ENCODE measurements at places on chromosomes 7 and 10.

GRCh38 chr7:26156451-26157420, 4.7 kb downstream of the NFE2L3 start:
- H3K4me1 ChIP-seq, result peaks cover 62% of the 10 kb centered on the region
- peak overlapping the region; percentile 73 for H3K4me3 ChIP-seq
- no peaks in the 10 kb centered on the region for H3K36me3 ChIP-seq
- peak overlapping the region; percentile 87 for H3K27ac ChIP-seq

- no peak overlapping the region for H3K27ac ChIP-seq
- H3K27me3 ChIP-seq, result no peaks in the 10 kb centered on the region
- H3K36me3 ChIP-seq, result peaks cover 87% of the 10 kb centered on the region
- no peak overlapping the region for H3K4me3 ChIP-seq
- DNase-seq, result no peak
Measured at GRCh38 chr7:99042957-99043356, 101.0 kb downstream of the SMURF1 start.

DNA sequence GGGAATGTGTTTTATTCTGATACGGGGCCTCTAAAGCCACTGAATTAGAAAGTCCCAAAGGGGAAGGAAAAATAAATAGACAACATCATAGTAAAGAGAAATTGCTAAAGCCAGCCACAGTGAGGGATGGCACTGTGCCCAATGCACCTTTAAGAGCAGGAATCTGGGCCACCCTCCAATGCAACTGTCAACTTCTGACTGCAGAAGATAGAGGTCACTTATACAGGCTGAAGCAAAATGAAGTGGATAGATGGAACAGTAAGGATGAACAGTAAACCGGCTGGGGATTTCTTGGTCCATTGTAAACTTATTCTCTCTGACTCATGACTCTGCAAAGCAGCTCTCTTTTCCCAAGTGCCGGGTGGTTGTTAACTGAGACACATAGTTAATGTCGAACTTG, 54.0 kb upstream of the KCNIP2 start:
- H3K27ac ChIP-seq, result no peak overlapping the region
- H3K4me1 ChIP-seq, result no peaks in the 10 kb centered on the region
- H3K36me3 ChIP-seq, result peaks cover 6% of the 10 kb centered on the region
- no peak overlapping the region for H3K4me3 ChIP-seq
- no peak for DNase-seq

GRCh38 chr10:52257692-52258075, 56.4 kb upstream of the DKK1 start:
- H3K4me1 ChIP-seq, result no peaks in the 10 kb centered on the region
- no peaks in the 10 kb centered on the region for H3K27me3 ChIP-seq
- no peaks in the 10 kb centered on the region for H3K36me3 ChIP-seq
- no peak overlapping the region for H3K4me3 ChIP-seq
- DNase-seq, result no peak

GRCh38 chr10:93542358-93542791, 24.1 kb upstream of the FFAR4 start:
- no peaks in the 10 kb centered on the region for H3K27me3 ChIP-seq
- no peak overlapping the region for H3K27ac ChIP-seq
- no peaks in the 10 kb centered on the region for H3K36me3 ChIP-seq

DNA sequence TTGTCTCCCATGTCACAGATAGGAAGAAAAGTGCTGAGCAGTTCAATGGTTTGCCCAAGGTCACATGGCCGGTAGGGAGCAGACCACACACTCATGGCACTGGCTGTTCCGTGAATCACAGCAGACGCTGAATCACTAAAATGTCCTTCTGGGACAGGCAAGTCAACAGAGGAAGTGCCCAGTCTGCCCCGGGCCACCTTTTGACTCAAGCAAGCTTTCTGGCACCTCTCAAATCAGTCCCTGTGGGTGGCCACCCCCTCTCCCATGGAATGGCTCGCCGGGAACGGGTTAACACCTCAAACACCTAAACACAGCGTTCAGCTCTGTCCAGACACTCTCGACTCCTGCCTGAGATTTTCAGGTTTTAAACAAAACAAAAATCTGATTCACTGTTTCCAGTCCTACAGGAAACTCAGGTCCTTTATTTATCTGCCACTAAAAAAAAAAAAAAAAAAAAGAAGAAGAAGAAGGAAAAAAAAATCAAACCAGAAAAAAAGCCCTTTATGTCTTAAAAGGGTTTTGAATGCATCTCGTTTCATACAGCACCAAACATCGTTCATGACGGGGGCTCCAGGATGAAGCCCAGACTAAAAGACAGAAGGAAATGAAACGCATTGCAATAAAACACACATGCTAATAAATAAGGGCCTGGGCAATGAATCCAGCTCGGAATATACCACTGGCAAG, 15.5 kb downstream of the CARD11 start:
- DNase-seq, result no peak
- peaks cover 25% of the 10 kb centered on the region for H3K36me3 ChIP-seq
- no peak overlapping the region for H3K27ac ChIP-seq
- H3K4me1 ChIP-seq, result peaks cover 14% of the 10 kb centered on the region
- H3K27me3 ChIP-seq, result no peaks in the 10 kb centered on the region

DNA sequence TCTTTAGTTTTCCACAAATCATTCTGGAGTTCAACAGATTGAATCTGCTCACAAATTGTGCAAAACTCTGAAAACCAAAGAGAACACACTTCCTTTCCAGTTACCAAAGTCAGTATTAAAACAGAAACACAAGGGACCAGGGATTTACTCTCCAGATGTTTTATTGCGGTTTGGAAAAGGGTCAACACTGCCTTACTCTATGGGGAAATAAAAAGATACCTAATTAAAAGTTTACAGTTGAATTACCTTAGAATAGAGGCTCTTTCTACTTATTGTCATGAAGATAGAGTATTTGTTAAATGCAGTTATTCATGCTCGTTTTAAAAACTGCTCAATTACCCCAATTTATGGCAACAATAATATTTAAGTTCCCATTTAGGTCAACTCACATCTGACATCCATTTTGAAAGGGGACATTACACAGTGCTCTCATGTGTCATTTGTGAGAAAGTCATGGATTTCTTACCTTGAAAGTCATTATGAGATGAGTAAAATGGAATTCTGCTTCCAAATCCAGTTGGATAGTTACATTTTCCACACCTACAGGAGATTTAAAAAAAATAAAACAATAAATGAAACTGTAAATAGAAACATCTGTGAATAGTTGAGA, 8.4 kb downstream of the LAMB1 start:
- H3K4me3 ChIP-seq, result no peak overlapping the region
- no peak for DNase-seq
- no peak overlapping the region for H3K27ac ChIP-seq
- no peaks in the 10 kb centered on the region for H3K4me1 ChIP-seq

DNA sequence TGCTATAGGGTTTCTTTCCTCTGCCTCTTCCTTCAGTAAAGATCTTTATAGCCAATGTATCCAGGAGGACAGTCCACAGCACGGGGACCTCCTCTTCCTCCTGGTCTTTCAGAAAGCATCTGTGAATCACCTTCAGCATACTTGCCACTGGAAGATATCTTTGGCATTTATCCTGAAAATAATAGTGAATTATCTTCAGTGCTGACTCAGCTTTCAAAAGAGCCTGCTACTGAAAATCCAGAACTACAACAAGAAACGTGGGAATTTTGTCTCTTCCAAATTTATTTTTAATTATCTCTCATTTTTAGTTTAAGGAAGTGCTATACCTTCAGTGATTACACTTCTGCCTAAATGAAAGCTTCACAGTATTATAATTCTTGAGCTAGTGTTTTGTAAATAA, 7.6 kb upstream of the UNC5B start:
- DNase-seq, result no peak
- H3K27me3 ChIP-seq, result peaks cover 12% of the 10 kb centered on the region
- H3K4me1 ChIP-seq, result peaks cover 4% of the 10 kb centered on the region
- H3K4me3 ChIP-seq, result no peak overlapping the region

DNA sequence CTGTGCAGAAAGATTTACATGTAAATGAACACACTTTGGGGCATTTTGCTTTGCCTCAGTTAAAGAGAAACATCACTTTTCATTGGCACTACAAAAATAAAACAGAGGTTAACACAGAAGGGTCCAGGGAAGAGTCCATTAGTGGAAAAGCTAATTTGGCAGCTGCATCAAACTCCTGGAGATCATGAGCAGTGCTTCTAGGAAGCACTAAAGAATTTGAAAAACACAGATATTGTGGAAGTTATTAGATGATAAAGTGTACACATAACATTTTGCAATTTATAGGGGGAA, 161.2 kb downstream of the LRRTM3 start:
- H3K27me3 ChIP-seq, result no peaks in the 10 kb centered on the region
- no peak overlapping the region for H3K27ac ChIP-seq

DNA sequence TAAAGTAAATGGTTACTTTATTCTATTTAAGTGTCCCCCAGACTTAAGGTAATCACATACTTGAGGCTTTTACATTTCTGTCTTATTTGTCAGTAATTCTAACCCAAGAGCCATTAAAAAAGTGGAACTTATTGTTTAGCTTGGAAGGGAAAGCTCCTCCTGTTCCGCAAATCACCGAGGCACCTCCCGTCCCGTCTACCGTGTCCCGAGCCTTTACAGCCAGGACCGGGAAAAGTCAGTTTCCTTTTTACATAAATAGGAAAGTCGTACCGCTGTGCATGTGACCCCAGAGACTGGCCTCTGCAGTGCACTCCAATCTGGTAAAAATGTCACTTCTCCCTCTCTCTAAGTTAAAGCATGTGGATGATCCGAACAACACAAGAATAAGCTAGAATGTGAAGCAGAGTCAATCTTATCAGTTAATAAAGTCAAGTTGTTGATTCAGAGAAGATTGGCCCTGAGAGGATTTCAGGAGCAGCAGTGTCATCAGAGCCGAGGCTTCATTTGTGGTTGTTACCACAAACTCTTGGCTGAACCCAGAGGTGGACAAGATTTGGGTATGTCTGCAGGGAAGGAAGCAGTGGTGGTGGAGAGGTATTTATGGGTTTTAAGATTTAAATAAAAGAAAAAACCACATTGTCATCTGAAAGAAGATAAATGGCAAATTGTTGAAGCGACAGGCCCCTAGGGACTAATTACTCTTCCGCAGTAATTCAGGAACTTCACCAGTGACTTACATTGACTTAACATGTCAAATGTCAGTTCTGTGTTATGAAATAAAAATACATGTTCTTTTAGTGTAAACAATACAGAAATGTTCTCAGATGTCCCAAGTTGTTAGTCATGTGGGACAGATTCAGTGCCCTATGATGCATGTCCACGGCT, 316.6 kb upstream of the ZNF32 start:
- no peaks in the 10 kb centered on the region for H3K36me3 ChIP-seq
- no peak overlapping the region for H3K27ac ChIP-seq
- H3K4me1 ChIP-seq, result no peaks in the 10 kb centered on the region
- no peak for DNase-seq
- peaks cover 1% of the 10 kb centered on the region for H3K27me3 ChIP-seq

DNA sequence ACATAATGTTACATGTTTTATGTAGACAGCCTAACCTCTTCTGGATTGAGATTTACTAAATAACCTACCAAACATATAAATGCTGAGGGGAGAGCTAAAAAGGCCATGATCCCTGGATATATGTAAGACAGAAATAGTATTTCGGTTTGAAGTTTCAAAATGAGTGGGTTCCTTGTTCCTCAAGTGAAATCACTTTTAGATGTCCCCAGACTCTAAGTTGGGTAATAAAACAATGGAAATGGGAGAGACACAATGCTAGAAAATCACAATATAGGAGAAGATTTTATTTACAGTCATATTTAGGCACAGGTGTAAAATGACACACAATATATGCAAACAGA, 56.5 kb downstream of the SHTN1 start:
- no peak overlapping the region for H3K27ac ChIP-seq
- H3K27me3 ChIP-seq, result no peaks in the 10 kb centered on the region
- H3K4me3 ChIP-seq, result no peak overlapping the region
- no peak for DNase-seq
- H3K4me1 ChIP-seq, result no peaks in the 10 kb centered on the region

- H3K4me3 ChIP-seq, result no peak overlapping the region
- H3K36me3 ChIP-seq, result no peaks in the 10 kb centered on the region
- H3K27me3 ChIP-seq, result no peaks in the 10 kb centered on the region
- no peak for DNase-seq
Measured at GRCh38 chr10:88286030-88286429, 297.1 kb downstream of the RNLS start.

DNA sequence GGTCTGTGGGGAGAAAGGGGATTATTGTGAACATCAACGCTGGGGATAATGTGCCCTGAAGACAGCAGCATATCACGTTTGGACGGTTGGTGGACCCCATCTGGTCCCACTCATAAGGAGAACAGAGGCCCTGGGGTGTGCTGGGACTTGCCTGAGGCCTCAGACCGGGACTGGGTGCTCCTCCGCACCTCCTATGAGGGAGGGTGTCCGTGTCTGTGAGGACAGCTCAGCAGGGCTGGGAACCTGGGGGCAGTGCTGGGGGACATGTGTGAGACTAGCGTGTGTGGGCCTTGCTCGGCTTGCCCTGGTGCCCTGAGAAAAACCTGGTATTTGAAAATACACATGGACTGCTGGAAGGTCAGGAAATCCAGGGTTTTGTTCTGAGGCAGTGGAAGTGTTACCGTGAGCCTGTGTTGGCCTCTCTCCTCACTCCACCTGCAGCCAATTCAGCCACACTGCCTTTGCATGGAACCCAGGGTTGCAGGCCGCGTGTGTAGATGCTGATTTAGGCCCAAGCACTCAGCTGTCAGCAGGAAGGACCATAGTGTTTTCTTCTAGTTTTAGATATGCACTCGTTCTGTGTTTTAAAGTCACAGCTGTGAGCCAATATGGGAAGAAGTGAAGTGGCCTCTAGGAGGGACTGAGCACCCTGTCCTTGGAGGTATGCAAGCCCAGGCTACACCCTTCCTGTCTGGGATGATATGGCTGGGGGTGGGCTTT, 13.4 kb upstream of the SH2D4B start:
- H3K27ac ChIP-seq, result no peak overlapping the region
- H3K4me3 ChIP-seq, result no peak overlapping the region
- no peaks in the 10 kb centered on the region for H3K27me3 ChIP-seq

- no peak overlapping the region for H3K27ac ChIP-seq
- no peak for DNase-seq
- no peaks in the 10 kb centered on the region for H3K27me3 ChIP-seq
- H3K36me3 ChIP-seq, result no peaks in the 10 kb centered on the region
- no peak overlapping the region for H3K4me3 ChIP-seq
Measured at GRCh38 chr10:67112765-67113164, 186.9 kb downstream of the LRRTM3 start.

- H3K4me3 ChIP-seq, result no peak overlapping the region
- no peaks in the 10 kb centered on the region for H3K4me1 ChIP-seq
- no peaks in the 10 kb centered on the region for H3K36me3 ChIP-seq
- H3K27me3 ChIP-seq, result peaks cover 2% of the 10 kb centered on the region
- no peak for DNase-seq
Measured at GRCh38 chr10:4888236-4888635, 62.2 kb downstream of the AKR1E2 start.

DNA sequence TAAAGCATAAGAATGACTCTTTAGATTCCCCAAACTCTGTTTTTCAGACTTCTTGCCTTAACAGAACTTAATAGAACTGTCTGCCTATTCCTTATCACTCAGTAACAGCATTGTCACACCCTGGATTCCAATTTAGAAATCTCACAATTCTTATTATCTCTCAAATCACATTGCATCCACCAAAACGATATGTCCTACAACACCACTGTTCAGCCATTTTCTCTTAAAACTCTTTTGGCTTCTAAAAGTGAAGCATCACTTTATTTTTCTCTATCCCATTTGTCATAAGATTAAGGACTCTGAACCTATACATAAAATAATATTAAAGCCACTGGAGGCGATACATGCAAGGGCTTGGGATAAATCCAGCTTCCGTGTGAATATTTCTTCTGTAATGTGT, 1.2 kb upstream of the CPED1 start:
- no peaks in the 10 kb centered on the region for H3K36me3 ChIP-seq
- DNase-seq, result no peak
- no peak overlapping the region for H3K4me3 ChIP-seq
- H3K4me1 ChIP-seq, result peaks cover 14% of the 10 kb centered on the region

All from CD4-positive, CD25-positive, alpha-beta regulatory T cell (primary cell).